ENCODE measurements at places on chromosomes 2 and 18.

GRCh38 chr2:99680946-99681345 is 191.1 kb upstream of the REV1 start:
- H3K36me3 ChIP-seq = no peaks in the 10 kb centered on the region
- no peaks in the 10 kb centered on the region for H3K4me1 ChIP-seq
- no peak for DNase-seq

DNA sequence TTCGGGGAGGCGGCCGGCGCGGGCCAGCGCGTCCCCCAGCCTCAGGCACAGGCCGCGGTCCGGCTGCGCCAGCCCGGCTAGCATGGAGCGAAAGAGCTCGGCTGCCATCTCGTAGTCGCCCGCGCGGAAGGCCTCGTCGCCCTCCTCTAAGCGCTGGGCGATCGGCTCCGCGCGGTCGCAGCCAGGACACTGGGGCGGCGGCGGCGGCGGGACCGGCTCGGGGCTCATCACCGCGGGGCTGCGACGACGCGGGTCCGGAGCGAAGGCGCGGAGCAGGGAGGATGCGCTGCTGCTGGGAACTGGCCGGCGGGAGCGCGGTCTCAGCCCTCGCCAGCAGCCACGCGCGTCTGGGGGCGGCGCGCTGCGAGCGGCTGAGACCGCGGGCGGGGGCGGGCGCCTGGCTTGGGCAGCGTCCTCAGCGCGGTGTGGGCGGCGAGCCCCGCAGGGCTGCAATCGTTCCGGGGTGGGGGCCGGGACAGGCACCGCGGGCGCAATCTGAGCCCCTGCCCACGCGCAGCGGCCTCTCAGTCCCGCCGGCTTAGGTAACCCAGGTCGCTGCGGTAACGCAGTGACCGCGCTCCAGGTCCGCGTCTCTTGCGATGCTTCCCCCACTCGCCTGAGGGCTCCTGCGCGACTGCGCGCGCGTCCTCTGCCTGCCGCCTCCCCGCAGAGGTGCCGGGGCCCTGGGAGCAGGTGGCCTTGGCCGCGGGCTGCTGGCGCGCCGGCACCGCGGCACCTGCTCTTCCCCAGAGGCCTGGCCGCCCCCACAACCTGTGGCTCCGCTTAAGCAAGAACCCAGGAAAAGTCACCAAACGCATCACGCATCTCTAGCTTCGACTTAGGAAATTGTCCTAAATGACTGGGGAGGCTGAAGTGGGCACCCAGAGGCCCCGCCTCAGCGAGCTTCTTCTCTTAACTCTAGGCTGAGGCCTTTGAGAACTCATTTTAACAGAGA is at the start of gene LONRF2:
LONRF2 (minus strand) TSS at position 636 of the 955 bp plus-strand sequence; CDS start at position 228, 408 bp downstream.
- H3K4me1 ChIP-seq = peaks cover 2% of the 10 kb centered on the region
- peak; percentile 9 for DNase-seq
- peak within 1 kb of the TSS; percentile 82 for H3K4me3 ChIP-seq
- peaks cover 56% of the 10 kb centered on the region for H3K27me3 ChIP-seq

GRCh38 chr2:71353248-71353647 is 21.7 kb downstream of the ZNF638 start:
- no peak for DNase-seq
- peaks cover 18% of the 10 kb centered on the region for H3K36me3 ChIP-seq
- peak overlapping the region; percentile 83 for H3K27ac ChIP-seq
- no peaks in the 10 kb centered on the region for H3K27me3 ChIP-seq

DNA sequence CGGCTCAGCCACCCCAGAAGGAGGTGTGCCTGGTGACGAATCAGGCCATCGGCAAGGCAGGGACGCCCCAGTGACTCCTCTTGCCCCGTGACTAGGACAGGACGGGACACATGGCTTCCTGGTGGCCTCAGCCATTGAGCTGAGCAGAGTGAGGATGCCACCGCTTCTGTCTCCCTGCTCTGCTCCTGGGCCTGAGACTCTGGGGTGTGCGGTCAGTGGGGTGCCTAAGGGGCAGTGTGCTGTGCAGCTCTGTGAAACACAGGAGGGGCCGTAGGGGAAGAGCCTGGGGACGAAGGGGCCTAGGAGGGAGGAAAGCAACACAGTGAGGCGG is 24.3 kb downstream of the IGFBP5 start:
- no peaks in the 10 kb centered on the region for H3K36me3 ChIP-seq
- H3K4me1 ChIP-seq = no peaks in the 10 kb centered on the region
- H3K27ac ChIP-seq = no peak overlapping the region
- peaks cover 65% of the 10 kb centered on the region for H3K27me3 ChIP-seq
- no peak overlapping the region for H3K4me3 ChIP-seq

- no peak overlapping the region for H3K4me3 ChIP-seq
- DNase-seq = no peak
- no peaks in the 10 kb centered on the region for H3K36me3 ChIP-seq
- H3K27ac ChIP-seq = no peak overlapping the region
- H3K4me1 ChIP-seq = no peaks in the 10 kb centered on the region
- peaks cover 14% of the 10 kb centered on the region for H3K27me3 ChIP-seq
Measured at GRCh38 chr2:198456418-198456817, 652.0 kb downstream of the PLCL1 start.
